Stimulated activated CD8-positive, alpha-beta memory T cell treated with anti-CD3 and anti-CD28 coated beads, Interleukin-15, amount 100 ng/mL, for 48 hours (primary cell): ENCODE measurements at places on chromosomes 5 and 9.
A peak's percentile ranks its signal among the peaks of the same experiment; 100 is the strongest.

DNA sequence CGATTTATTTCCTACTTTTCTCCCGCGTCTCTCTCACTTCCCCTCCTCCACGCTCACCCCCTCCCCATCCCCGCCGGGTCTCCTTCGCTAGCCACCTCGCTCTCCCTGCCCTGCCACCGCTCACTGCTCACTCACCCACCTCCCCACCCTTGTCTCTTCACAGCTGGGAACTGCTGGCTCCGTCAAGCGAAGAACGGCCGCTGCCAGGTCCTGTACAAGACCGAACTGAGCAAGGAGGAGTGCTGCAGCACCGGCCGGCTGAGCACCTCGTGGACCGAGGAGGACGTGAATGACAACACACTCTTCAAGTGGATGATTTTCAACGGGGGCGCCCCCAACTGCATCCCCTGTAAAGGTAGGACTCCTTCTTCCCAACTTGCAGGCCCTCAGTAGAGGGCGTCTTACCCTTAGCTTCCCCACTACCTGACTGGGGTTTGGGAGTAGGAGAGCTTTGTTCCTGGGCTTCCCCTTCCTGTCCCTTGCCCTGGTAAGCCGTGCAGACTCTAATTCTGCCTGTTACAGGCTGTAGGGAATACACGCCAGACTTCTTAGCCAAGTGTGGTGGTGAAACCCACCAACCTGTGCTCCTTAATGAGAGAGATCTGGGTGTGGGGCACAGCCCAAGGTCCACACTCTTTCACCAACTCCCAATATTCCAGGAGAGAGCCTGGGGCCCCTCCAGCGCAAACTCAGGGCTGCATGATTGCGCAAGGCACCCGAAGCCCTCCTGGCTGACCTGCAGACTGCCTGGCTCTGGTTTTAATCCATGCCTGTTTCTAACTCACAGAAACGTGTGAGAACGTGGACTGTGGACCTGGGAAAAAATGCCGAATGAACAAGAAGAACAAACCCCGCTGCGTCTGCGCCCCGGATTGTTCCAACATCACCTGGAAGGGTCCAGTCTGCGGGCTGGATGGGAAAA is 2.5 kb downstream of the FST start:
- no peak for DNase-seq

- DNase-seq = no peak
Measured at GRCh38 chr5:159657771-159658170, 258.5 kb upstream of the ADRA1B start.

- DNase-seq = no peak
Measured at GRCh38 chr9:17825265-17825659, 246.4 kb downstream of the SH3GL2 start.

- no peak for DNase-seq
Measured at GRCh38 chr5:72830362-72830761, 13.9 kb downstream of the TNPO1 start.

GRCh38 chr9:14320271-14321181 is 6.6 kb upstream of the NFIB start:
- DNase-seq = no peak

- DNase-seq = no peak
Measured at GRCh38 chr5:95887977-95888376, 65.5 kb upstream of the GLRX start.

- no peak for DNase-seq
Measured at GRCh38 chr9:38343037-38343436, 49.5 kb upstream of the ALDH1B1 start.

DNA sequence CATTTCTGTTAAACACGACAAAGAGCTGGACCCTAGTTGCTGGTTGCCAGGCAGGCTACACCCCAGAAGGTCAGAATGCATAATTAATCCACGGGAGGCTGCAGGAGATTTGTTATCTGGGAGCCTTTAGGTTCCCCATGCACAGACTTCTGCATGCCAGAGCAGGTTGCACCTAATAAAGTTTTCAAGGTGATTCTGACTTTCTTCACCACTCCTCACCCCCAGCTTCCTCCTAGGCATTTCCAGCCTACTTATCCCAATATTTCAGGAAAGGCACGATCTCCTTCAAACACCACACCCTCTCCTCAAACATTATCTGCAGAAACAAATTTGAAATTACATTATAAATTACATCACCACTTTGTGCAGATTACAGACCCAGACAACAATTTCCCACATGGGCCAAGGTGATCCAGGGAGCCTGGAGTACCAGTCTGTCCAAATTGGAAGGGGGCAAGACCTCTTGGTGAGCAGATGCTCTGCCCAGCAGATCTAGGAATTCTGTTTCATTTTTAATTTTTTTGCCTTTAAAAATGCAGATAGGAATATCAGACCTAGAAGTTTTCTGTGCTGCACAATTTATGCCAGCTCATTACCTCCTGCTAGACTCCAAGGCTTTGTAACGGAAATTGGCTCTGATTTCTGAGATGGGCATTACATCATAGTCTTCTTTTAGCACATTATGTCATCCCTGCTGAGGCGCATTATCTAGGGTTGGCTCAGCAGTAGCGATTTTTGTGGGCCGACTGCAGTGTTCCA is 363.4 kb upstream of the SLC30A5 start:
- no peak for DNase-seq

- DNase-seq = no peak
Measured at GRCh38 chr9:88814577-88814976, 176.7 kb upstream of the S1PR3 start.

DNA sequence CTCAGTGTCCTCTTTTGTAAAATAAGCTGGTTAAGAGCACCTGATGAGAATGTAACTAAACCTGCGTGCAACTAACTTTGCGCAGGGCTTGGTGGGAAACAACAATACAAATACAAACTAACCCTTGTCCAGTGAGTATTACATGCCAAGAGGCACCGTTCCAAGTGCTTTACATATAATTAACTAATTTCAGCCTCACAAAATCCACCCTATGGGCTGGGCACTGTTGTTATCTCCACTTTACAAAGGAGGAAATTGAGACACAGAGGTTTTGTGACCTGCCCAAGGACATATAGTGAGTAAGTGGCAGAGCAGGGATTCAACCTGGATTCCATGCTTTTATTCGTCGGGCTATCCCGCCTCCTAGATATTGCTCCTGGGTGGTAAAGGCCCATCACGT is 26.2 kb upstream of the TNIP1 start:
- no peak for DNase-seq

DNA sequence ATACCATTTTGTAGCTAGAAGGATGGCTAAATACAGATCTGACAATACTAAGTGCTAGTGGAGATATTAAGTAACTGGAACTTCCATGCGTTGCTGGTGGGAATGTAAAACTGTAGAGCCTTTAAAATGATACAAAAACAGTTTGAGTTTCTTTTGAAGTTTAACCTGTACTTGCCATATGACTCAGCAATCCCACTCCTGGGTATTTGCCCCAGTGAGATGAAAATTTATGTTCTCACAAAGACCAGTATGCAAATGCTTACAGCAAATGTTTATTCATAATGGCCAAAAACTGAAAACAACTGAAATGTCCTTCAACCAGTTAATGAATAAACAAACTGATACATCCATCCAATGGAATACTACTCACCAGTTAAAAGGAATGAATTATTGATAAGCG is 137.3 kb downstream of the SLC12A2 start:
- DNase-seq = no peak

DNA sequence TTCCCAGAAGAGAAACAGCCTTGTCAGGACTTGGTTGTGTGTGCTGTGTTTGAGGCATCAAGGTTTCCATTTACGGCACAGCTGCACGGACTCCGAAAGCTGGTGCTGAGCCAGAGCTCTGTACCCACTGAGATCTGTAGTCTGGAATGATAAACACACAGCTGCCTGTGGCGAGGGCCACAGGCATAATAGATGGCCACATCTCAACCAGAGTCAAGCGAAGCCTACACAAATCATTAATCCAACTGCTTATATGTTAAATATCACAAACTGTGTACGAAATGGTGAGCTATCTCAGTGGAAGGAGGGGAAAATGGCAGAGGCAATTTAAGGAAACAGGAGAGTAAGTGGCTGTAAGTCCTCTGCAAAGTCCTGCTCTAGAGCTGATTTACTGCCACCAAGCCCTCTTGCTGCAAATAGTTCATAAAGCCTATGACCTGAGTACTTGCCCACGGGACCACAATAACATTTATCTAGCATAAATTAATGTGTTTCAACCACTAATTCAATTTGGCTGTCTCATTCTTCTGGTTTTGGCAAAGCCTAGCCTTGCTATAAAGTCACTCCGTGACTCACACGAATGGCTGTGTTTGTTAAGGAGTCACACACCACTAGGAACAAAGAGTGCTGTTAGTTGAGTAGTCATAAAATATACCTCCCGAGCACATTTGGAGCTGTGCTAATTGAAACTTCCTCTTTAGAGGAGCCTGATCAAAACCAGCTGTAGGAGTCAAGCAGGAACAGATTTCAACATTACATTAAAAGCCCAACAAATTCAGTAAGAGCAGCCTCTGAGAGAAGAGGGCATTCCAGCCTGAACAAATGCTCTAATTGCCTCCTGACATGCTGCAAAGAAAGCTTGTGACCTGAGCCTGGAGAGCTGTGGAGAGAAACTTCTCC is 738.6 kb upstream of the ZNF608 start:
- DNase-seq = no peak

DNA sequence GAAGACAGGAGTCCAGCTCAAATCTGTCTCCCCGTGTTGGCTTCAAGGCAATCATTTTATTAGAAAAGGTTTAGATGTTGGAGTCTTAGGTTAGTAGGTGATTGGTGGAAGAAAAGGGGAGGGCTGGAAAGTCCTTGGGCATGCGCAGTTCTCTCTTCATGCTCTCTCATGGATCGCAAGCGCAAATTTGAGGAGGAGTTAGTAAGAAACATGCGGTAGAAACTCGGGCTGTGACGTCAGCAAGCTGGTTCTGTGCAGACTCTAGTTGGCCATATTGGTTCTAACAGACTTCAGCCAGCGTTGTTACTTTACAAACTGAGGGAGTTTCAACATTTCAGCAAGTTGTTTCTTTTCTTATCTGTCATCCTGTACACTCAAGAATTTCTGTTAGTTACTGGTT is 392.2 kb downstream of the CDK5RAP2 start:
- no peak for DNase-seq

DNA sequence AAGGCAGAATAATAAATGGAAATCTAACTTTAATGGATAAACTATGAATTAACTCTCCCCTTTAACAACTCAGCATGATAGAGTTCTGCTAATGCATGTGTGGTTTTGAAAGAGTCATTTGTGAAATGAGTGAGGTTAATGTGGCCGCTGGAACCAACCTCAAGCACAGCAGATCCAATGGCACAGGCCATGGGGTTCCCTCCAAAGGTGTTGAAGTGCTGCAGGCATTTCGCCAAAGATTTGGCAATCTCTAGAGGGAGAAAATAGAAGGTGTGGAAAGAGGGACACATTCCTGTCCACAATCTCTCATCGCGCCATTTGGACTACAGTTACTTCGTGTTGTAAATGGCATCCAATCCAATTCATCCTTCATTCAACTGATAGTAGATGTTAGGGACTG is 35.0 kb downstream of the AGXT2 start:
- no peak for DNase-seq

- DNase-seq = no peak
Measured at GRCh38 chr5:32869216-32869615, 158.1 kb downstream of the NPR3 start.

- no peak for DNase-seq
Measured at GRCh38 chr9:74496406-74496805, 729 bp upstream of the RORB start.

- DNase-seq = no peak
Measured at GRCh38 chr5:71887680-71888079, 168.6 kb downstream of the CARTPT start.

DNA sequence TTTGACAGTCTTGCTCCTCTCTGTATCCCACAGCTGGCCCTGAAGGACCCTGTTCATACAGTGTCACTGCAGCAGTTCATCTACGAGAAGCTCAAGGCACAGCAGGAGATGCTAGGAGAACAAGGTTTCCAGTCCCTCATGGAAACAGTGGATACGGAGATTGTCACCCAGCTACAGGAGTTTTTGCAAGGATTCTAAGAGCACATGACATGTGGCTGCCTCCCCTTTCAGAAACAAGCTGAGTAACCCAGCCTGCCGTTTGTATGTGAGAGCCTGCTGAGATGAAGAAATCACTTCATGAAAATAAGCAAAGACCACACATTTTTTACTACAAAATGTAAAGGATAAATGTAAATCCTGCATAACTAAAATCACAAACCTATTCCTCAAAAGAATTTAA is 48.5 kb downstream of the LRRC70 start:
- DNase-seq = no peak

GRCh38 chr9:132234535-132234934 is 72.7 kb downstream of the NTNG2 start:
- DNase-seq = no peak

GRCh38 chr9:120481248-120481647 is 98.7 kb downstream of the CDK5RAP2 start:
- no peak for DNase-seq

- DNase-seq = no peak
Measured at GRCh38 chr5:93058309-93058708, 522.7 kb downstream of the NR2F1-AS1 start.

GRCh38 chr9:17614903-17615302 is 36.0 kb downstream of the SH3GL2 start:
- no peak for DNase-seq

DNA sequence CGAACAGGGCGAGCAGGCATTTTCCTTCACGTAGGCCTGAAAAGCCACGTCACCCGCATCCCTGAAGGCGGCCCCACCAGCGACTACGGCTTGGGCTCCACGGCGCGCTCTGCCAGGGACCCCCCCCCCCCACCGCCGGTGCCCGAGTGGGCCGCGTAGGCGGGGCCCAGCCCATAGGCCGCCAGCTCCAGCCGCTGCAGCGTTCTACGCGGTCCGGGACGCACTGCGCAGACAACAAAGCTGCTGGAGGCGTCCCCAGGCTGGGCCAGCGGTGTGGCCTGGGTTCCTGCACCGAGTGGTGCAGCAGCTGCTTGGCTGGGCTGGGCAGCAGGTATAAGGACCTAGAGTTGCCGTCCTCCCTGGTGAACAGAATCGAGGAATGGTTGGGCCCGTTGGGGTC is 18.3 kb upstream of the BTNL3 start:
- no peak for DNase-seq

DNA sequence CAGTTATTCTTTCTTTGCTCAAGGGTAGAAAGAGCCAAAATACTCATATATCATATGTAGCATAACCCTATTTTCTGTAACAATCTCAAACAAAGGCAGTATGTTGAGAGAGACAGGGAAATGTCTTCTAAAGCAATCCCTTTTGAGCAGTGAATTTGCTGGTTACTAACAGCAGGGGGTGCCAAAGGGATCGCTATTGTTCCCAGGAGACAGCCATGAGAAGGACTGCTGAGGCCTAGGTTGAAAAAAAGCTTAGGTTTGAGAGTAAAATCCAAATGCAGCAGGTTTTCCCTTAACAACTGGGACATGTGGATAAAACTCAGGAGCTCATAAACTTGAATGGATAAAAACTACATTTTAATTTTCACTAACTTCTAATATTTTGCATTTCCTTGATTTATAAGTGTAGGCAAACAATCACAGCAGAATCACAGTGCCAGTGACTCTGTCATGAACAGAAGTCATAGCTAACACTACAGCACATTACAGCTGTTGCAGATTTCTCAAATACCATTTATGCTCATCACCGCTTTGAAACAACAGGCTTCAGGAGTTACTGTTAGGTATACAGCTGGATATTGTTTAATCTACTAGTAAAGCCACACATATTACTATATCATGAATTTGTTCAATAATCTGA is 148.4 kb downstream of the MAPKAP1 start:
- peak; percentile 10 for DNase-seq

GRCh38 chr9:4741365-4742089 is 525 bp upstream of the AK3 start:
- DNase-seq = no peak
